ENCODE measurements at places on chromosomes 7 and 10.

DNA sequence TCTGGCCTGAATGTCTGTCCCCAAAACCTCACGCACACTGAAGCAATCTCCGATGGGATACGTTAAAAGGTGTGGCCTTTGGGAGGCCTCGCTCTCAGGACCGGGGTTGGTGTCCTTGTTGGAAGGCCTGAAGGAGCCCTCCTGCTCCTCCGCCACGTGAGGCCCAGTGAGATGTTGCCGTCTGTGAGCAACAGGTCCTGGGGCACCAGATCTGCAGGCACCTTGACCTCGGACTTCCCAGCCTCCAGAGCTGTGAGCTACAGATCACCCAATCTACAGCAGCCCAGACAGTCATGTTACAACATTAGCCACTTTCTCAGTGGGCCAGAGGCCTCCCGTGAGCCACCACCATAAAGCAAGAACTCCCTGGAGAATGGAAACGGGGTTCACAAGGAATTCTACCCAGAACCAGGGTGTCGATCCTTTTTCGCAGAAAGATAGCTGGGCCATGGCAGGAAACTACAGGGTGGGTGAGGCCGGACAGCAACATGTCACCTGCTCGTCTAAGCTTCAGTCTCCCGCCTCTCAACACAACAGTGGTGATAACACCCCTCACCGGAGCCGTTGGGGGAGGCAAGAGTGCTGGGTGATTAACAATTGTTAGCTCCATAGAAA, 87.0 kb downstream of the DIP2C start:
- DNase-seq, result no peak

GRCh38 chr10:30557884-30558283, 71.7 kb downstream of the LYZL2 start:
- peak; percentile 62 for DNase-seq

DNA sequence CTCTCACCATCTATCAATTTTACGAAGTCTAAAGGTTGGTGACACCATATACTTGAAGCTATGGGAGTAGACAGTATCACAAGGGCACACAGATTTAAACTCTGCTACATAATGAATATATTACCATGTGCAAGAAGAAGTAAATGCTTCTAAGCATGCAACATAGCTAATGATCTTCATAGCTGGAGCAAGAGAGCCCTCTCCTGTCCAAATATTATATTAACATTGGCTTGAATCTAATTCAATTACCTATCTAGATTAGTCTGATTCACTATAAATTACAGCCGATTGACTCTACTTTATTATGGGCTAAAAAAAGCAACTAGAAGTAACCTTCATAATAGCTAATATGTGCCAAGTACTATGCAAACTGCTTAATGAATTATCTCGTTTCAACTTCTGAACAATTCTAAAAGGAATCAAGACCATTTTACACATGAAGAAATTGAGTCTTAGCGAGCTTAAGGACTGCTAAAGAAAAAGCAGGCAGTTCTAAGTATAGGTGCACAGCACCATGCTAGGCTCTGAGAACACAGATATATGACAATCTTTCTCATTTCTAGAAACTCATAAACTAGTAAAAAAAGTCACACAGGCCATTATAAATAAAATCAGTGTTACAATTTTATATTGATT, 21.9 kb downstream of the FRA10AC1 start:
- peak; percentile 54 for DNase-seq

- DNase-seq, result no peak
Observed at GRCh38 chr10:24206334-24206733, 2.6 kb upstream of the KIAA1217 start.

- peak; percentile 83 for DNase-seq
Observed at GRCh38 chr10:30365278-30365677, 16.2 kb upstream of the MTPAP start.

DNA sequence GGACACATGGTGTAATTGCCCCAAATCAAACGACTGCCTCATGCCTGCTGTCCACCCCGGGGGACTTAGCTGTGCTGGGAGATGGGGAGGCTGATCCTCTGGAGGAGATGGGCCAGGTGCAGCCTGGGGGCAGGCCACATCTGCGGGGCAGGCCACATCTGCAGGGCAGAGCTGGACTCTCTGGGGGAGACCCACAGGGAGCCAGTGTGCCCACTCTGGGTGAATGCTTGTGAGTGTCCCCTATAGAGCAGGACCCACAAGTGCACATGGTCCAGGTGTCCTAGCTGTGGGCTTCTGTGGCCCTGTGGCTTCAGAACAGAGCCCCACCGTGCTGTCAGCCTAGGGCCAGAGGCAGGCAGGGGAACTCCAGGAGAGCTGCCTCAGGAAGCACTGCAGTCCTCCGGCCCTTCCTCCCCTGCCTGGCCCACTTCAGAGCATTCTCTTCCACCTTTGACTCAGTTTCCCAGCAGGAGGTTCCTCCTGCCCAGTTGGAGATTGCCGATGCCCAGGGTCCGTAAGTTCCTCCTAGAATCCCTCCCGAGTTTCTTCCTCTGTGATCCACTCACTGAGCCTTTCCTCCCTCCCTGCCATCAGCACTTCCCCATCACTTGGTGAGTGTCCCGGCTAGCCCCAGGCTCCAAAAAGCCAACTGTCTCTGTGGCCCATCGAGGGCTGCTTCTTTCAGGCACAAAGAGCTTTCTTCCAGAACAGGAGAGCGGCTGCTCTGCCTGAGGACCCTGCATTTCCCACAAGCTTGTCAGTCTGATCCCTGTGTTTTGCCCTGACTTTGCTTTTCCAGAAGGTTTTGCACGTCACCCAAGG, 50.3 kb downstream of the ADCYAP1R1 start:
- no peak for DNase-seq

GRCh38 chr7:43891069-43891955, 15.1 kb downstream of the URGCP start:
- DNase-seq, result no peak

DNA sequence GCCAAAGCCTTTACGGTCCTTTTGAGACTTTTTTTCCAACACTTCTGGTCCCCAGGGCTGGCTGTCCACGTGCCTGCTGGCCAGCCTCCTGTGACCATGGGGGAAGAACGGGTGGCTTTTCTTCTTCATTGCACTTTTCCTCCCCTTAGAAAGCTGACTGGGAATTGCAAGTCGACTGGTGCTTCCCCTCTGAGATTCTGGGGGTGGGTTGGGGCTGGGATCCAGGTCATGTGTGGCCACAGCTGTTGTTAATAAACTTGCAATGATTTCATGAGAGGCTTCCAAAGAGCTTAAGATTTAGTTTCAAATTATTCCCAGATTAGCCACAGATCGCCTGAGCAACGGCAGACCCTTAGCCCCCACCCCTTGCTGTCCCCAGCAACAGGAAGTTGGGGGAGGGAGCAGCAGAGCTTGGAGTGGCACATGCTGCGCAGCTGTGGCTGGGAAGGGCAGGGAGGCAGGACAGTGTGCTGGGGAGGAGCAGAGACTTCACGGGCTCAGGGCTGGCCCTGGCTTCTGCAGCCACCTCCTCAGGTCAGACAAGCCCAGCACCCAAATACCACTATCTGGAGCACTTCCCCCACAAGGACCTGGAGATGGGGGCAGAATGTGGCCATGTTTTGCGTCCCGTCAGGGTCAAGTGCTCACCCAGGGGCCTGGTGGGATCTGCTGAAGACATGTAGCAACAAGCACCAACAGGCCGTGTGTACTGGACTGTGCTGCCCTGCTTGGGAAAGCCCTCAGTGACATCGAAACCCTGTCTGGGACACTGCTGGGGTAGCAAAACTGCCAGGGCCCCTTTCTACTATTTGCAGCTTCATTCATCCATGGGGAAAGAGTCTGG, 147.1 kb downstream of the RNF216 start:
- DNase-seq, result no peak

DNA sequence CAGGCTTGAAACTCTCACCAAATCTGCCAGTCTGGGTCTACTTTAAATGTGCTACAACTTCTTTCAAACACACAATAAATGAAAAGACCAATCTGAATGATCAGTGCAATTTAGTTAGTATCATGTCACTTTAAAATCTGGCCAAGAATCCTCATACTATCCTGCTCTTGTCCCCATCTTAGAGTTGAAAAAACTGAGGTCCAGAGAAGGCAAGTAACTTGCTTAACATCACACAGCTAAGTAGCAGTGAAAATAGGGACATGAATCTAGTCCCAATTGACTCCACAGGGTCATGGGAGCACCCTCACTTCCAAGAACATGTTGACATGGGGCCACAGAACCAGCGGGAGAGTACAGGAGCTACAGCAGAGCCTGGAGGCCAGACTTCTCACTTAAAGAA, 3.1 kb upstream of the GDF10 start:
- DNase-seq, result no peak

GRCh38 chr10:12702215-12702770, 299.2 kb downstream of the CCDC3 start:
- DNase-seq, result no peak

GRCh38 chr10:106043863-106044262, 1120.6 kb downstream of the SORCS1 start:
- DNase-seq, result no peak

- DNase-seq, result no peak
Observed at GRCh38 chr7:22717760-22718159, 9.2 kb upstream of the IL6 start.

DNA sequence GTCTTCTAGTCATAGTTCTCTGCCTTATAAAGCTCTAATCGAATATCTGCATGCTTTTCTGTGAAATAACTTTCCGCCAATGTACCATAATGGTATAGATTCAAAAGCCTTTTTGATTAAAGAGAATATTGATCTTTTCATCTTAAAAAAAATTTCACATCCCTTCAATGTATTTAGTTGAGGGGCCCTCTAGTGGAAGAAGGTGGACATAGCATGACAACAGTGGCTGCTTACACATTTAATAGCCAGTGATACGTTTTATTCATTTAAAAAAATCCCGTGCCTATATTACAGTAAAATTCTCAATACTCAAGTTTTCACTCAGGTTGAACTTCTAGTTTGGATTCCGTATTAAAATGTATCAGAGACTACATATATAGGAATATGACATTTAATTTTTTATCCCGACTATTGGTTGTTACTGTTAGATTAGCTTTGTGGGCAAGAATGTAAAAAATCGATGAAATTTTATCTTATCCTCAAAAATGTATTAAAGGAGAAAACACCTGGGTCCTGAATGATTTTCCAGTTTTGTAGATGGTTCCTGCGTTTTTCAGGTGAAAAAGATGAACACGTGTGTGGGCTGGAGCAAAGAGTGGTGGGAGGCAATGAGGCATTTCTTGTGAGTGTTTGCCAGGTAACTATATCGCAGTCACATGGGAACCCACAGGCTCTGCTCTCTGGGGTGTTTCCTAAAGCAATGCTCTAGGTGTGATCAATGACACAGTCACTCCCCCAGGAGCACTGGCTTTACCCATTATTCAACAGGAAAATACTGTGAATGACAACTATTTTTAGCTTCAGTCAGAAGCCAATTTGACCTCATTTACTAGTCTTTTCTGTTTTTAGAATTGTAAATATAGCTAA, 24.1 kb upstream of the PNLIP start:
- peak; percentile 65 for DNase-seq

DNA sequence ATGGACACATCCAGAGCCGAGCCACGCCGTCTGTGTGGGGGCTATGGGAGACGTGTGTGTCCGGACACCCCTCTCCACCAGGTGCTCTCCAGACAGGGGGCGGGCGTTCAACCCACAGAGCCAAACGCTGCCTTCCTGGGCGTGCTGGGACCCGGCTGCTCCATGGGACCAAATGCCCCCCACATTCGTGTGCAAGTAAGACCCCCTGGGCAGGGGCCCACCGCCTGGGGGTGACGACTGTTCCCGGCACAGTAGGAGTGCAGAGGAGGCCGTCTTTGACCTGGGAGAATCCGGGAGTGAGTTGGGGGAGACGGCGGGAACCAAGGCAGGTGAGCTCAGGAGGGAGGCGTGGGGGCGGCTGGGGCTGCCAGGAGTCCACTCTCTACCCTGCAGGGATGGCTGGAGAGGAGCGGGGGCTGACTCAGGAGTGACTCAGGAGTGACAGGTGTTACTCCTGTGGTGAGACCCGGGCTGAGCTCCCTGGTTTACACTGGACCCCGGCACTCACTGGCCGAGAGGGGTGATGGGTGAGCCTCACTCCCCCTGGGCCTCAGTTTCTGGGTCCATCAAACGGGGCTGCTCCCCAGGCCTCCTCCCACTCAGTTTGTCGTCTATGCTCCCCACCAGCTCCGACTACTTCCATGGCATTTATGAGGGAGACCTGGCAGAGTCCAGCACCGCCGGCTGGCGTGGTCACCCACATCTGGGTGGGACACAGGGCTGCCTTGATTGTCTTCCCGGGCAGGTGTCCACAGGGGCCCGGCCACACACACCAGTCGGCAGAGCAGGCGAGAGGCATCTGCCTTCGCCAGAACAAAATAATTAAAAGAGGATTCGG, 95.0 kb downstream of the MICALL2 start:
- DNase-seq, result no peak

- DNase-seq, result no peak
Observed at GRCh38 chr10:16904049-16904448, 86.8 kb upstream of the RSU1 start.

- DNase-seq, result no peak
Observed at GRCh38 chr10:84175436-84175835, 1.8 kb downstream of the GPR15LG start.

DNA sequence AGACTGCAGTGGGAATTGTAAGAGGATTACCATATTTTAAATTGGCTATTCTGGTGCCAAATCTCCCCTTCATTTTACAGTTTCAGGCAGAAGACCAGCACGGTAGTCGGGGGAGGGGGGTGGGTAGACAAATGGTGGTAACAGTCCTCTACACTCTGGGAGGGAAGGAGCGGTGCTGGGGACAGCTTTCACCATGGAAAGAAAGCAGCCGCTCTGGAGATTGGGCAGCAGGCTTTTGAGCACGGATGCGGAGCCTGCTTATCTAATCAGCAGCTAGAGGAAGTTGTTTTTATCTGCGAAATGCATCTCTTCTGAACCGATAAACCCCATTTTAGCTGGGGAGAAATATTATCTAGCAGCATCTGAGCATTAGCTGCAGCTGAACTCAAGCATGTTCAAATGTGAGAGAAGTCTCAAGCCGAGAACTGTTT, 28.7 kb downstream of the IKZF1 start:
- DNase-seq, result no peak

DNA sequence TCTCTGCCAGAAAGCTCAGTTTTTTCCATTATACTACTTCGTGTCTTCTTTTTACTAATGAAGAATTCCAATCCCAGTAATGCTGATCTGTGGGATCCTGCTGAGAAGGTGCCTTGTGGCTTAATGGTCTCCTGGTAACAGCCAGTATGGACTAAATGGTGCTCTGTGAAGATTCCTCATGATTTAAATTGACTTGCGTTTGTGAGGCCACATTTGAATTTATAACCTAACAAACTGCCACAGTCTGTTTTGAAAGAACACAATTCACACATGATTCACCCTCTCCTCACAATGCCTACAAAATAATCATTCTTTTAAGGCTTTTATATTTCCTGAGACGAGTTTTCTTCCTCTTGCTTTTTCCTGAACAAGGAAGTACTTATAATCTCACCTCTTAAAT, 140.0 kb downstream of the MBL2 start:
- no peak for DNase-seq

GRCh38 chr10:35972275-35972674, 330.2 kb upstream of the FZD8 start:
- DNase-seq, result no peak

- no peak for DNase-seq
Observed at GRCh38 chr10:69892816-69893215, 91.1 kb downstream of the COL13A1 start.

- DNase-seq, result no peak
Observed at GRCh38 chr7:84142726-84143125, 51.9 kb downstream of the SEMA3A start.

Data from epithelial cell of esophagus (primary cell).